ENCODE measurements at places on chromosomes 12 and 14.

DNA sequence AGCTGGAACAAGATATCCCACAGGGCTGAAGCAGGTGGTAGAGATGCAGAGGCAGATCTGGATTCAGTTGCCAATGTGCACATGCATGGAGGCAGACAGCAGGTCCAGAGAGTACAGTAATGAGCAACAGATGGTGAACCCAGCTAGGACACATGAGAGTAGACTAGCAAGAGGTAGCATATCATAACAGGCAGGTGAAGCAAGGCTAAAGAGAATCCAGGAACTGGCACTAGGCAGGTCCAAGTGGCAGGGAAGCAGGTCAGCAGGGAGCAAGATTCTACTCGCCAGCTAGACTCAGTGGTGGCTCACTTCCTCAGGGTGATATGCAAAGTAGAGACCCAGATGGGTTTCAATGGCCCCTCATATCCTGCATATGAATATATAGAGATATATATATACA is 15.3 kb upstream of the MYF6 start:
- DNase-seq = no peak

- DNase-seq = no peak
Measured at GRCh38 chr12:1934068-1934467, 15.6 kb upstream of the CACNA2D4 start.

DNA sequence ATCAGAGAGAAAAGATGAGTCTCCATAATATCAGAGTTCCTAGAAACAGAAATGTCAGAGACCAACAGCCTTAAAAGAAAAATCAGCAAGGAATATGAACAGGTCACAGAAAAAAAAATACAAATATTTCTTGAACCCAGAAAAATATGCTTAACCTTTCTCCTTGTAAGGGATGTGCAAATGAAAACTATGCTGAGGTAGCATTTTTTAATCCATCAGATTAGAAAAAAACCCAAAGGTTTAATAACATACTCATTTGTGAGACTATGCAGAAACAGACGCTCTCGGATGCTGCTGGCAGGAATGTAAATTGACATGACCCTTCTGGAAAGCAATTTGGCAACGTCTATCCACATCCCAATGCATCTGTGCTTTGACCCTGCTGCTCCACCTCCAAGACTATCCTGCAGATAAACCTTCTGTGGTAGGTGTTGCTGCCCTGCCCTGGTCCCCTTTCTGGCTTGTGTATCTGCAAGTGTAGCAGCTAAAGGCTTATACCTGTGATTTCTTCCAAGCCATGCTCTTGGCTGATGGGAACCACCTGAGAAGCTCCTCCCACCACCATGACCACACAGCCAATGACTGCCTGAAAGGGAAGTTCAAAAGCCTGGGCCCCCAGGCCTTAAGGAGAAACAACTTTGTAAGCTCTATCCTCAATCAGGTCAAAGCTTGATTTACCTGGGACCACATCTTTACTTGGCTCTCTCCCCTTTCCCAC is 49.4 kb downstream of the LTBP2 start:
- no peak for DNase-seq

GRCh38 chr12:127480775-127481314 is 786.1 kb upstream of the TMEM132C start:
- no peak for DNase-seq

DNA sequence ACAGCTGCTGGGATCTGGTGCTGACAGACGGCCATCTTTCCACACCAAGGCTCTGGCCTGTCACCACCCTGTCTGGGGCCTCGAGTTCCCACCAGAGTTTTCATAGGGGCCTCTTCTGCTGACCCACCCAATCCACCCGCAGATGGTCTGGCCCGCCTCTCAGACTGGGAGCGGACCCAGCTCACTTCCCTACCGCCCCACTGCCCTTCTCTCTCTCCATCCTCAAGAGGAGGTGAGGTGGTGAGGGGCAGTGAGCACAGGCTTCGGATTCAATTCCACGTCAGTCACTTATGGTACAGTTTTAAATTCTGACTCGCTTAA is 12.3 kb upstream of the RPS6KL1 start:
- DNase-seq = no peak

All from eye (tissue), 1 donor.